ENCODE measurements at places on chromosomes 13 and 19.
A peak's percentile ranks its signal among the peaks of the same experiment; 100 is the strongest.

DNA sequence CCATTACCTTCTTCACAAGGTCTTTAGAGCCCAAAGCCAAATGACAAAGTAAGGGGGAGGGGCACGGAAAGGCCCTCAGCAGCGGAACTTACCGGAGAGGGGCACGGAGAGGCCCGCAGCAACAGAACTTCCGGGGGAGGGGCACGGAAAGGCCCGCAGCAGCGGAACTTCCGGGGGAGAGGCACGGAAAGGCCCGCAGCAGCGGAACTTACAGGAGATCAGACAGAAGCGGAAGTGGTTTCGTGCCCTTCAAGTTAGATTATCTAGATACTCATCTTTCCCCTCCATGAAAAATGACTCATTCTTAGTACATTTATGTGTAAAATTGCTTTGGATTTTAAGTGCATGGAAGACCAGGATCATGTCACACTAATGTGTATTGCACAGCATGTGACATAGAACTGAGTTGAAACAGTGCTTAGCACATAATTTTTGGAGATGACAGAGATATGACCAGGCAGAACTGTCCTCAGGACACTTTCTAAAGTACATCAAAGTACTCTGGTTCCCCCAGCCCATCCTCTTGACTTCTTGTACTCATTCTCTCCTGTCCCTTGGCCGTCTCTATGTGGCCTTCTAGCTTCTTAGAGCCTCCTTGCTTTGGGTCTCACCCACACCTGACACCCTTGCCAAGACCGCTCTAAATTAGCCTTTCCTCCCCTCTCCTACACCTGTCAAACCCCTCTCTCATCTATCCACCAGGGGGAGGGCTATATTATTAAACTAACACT lies 25.7 kb upstream of the TPTE2 start:
- DNase-seq = peak; percentile 79

GRCh38 chr19:8357007-8357521 lies 6.9 kb upstream of the ANGPTL4 start:
- no peak for DNase-seq

GRCh38 chr13:103066781-103067345 lies 646 bp upstream of the SLC10A2 start:
- DNase-seq = no peak

DNA sequence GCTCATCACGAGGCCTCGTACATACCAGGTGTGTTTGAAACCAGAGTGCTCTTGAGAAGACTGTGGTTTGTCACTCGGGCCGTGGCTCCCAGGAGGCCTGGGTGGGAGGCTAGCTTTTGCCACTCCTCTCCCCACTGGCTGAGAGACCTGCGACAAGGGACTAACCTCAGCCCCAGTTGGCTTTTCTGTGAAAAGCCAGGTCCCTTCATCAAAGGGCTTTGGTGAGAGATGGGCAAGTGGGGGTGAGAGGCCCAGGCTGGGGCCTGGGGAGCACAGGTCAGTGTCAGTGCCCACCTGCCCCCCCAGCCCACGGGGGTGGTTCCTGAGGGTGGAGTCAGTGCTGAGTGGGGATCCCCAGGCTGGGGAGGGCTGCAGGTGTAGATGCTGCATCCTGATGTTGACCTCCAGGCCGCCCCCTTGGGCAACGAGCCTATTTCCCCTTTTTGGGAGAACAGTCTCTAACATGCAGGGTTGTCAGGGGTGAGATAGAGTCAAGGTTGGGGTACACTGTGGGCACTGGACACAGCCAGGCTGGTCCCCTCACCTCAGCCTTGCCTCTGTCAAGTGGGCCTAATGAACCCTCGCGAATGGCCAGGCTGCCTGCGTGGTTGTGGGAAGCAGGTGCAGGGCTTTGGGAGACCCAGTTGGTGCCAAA lies 661 bp downstream of the KCNJ14 start:
- no peak for DNase-seq

DNA sequence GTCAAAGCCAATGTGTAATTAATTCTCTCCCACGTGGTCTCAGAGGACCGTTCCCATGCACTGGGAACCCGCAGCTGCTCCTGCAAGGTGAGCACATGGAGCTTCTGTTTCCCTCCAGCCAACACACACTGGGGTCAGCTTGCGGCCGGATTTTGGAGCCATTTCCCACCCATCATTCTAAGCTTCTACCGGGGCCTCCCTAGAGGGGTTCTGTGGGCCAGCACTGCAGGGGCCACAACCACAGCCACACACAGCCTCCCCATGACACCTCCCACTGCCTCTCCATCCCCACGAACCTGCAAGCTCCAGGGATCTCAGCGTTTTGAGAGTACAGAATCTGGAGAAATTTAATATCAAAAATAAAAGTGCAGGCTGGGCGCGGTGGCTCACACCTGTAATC lies 120.7 kb upstream of the SOX1 start:
- no peak for DNase-seq

GRCh38 chr19:16289594-16289993 lies 35.0 kb upstream of the KLF2 start:
- DNase-seq = no peak

DNA sequence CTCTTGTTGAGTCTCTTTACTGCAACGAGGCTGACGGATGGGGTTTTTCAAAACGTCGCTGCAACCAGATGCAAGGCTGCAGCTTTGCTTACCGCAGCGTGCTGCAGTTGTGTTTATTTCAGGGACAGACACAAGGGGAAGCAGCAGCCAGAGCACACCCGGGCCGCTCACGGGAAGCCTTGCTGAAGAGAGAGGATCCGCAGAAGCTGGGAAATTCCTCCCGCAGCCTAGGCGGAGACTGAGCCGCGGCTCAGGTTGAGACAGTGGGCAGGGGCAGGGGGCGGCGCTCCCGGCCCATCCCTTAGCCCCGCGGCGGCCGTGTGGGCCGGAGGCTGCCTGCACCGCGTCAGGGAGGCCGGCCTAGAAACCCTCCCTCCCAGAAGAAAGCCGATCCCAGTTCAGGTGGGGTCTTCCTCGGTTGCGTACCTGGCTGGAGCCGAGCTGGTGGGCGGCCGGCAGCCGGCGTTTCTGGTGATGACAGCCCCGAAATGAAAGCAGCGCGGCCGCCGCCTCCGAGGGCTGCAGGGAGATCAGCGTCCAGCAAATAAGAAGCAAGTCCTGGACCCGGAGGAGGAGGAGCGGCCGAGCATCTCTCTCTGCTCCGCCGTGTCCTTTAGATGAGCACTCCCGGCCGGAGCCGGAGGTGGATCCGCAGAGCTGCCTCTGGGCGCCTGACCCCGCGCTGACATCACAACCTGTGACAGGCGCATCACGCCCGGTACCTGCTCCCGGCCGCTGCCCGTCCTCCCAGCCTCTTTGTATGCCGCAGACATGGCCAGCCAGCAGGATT lies at the start of gene FRY:
Gene FRY, plus strand, starts transcription at position 750 of the 790 bp plus-strand sequence. Its CDS starts 22 bp downstream, at position 772.
- peak; percentile 53 for DNase-seq

DNA sequence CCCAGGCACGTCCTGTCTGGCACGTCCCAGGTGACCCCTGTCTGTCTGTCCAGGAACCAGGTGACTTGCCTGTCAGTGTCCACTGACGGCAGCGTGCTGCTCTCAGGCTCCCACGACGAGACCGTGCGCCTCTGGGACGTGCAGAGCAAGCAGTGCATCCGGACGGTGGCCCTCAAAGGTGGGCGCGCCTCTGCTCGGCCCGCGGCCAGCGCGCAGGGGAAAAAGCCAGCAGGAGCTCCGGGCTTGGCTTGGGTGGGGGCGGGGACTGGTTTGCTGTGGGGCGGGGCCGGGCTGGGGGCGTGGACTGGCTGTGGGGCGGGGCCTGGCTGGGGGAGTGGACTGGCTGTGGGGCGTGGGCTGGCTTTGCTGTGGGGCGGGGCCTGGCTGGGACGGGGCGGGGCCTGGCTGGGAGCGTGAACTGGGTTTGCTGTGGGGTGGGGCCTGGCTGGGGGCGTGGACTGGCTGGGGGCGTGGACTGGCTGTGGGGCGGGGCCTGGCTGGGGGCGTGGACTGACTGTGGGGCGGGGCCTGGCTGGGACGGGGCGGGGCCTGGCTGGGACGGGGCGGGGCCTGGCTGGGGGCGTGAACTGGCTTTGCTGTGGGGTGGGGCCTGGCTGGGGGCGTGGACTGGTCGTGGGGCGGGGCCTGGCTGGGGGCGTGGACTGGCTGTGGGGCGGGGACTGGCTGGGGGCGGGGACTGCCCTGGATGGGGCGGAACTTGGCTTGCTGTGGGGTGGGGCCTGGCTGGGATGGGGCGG lies 7.2 kb downstream of the WDR18 start:
- DNase-seq = peak; percentile 56

DNA sequence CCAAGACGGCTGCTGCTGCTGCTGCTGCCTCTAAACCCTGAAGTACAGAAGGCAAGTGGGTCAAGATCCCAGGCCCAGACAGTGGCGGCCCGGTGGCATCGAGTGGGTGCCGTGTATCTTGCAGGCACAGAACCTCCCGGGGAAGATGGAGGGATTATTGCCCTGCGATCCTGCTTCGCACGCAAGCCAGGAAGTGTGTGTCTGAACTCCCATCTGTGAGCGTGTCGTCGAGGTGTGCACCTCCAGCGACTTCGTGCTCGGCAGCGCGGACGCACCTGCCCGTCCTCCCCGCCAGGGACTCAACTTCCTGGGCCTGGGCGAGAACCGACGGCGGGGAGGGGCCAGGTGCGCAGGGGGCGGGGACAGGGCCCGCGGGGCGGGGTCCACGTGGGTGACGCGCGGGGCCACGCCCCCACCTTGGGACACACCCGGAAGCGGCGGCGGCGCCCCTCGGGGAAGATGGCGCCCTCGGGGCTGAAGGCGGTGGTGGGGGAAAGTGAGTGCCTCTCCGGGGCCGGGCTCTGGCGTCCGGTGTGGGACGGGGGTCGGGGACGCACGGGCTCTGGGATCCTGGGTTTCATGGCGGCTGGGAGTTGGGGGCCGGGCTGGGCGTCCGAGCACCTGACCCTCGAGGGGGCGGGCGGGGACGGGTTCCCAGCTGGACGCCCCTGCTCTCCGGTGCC lies at the start of gene STXBP2:
Gene STXBP2, plus strand, starts transcription at position 420 of the 683 bp plus-strand sequence. Its CDS starts 40 bp downstream, at position 460.
- DNase-seq = peak; percentile 95

- DNase-seq = no peak
These were observed 257.8 kb upstream of the IPO5 start for GRCh38 chr13:97695684-97696083.

DNA sequence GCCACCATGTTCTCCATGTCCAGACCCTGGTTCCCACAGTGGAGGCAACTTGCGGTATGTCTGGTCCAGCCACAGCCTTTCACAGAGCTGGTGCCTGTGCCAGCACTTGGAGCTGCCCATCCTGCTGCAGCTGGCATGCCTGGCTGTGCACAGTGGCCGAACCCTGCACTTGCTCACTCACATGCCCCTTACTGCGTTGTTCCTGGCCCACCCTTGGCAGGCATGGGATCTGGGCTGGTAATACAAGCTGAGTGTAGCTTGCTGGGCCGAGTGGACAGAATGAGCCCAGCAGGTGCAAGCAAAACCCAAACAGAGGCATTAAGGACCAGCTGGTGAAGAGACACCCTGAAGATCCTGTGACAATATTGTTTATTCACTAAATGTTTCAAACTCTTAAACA lies 583.9 kb upstream of the SLITRK6 start:
- DNase-seq = no peak

DNA sequence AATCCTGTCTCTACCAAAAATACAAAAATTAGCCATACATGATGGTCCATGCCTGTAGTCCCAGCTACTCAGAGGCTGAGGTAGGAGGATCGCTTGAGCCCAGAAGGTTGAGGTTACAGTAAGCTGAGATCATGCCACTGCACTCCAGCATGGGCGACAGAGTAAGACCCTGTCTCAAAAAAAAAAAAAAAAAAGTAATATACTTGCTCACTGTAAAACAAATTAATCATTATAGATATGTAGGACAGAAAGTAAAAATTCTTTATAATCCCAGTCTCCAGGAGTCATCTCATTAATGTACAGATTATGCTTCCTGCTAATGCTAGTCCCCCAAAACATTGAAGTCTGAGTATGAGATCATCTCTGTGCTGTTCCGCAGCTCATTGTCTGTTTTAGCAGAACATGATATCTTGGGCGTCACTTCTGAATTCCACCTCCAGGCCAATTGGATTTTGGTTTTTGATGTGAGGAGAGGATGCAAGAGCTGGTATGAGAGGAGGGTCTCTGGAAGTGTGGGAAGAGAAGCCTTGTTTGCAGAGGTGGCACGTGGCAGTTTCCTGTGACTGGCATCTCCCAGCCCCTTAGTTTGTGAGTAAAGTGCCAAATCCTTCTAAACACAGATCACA lies 75.4 kb upstream of the NPAS1 start:
- no peak for DNase-seq

- DNase-seq = no peak
These were observed 64.0 kb downstream of the RXFP2 start for GRCh38 chr13:31803311-31803710.

- DNase-seq = no peak
These were observed 7.4 kb downstream of the RPL28 start for GRCh38 chr19:55392820-55393761.

DNA sequence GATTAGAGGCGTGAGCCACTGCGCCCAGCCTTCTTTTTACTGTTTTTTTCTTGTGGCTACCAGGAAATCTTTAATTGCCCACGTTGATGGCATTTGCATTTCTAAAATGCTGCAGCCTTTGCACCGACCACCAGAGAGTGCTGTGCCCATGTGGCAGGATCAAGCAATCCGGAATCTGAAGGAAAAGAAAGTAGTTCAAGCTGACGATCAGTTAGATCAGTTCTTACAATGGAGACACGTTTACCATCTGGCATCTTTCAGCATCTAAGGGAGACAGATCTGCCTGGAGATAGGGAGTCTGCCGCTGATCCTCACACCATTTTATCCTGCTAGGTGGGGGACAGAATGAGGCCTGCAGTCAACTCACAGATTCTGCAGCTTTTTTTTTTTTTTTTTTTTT lies 19.9 kb downstream of the TINCR start:
- peak; percentile 7 for DNase-seq

GRCh38 chr13:108959234-108959633 lies 329.8 kb downstream of the MYO16 start:
- DNase-seq = no peak

DNA sequence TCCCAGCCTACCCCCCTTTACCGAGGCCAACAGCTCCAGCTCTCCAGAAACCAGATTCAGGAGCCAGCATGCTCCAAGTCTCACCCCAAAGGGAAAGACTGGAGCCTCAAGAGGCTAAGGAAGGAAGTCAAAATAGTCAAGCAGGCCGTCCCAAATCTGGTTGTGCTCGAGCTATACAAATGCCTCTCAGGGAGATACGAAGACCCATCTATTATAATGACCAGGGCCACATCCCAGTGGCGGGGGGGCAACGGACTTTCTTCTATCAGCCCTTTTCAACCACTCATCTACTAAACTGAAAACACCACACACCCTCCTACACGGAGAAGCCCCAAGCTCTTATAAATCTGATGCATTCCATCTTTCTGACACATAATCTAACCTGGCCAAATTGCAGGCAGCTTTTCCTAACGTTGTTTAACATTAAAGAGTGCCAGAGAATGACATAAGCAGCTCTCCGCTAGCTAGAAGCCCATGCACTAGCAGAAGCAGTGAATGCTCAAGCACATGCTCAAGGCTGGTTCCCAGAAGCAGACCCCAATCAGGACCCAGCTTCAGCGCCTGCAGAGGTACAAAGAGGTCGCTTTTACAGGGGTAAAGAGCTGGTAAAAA lies 104.6 kb upstream of the ZNF98 start:
- no peak for DNase-seq

- no peak for DNase-seq
These were observed 91.7 kb downstream of the HSPH1 start for GRCh38 chr13:31069808-31070534.
